Suprapubic skin (tissue), 4 donors: ENCODE measurements at places on chromosomes 12 and 14. TPM values are rescaled to one million over a fixed set of nuclear protein-coding genes. Genes with fewer than 3 reads are reported as not detected.
A peak's percentile ranks its signal among the peaks of the same experiment; 100 is the strongest.

GRCh38 chr12:100185361-100185894 is 15.2 kb upstream of the ACTR6 start:
- H3K36me3 ChIP-seq: no peaks in the 10 kb centered on the region
- no peaks in the 10 kb centered on the region for H3K27me3 ChIP-seq
- peaks cover 14% of the 10 kb centered on the region for H3K4me1 ChIP-seq
- H3K27ac ChIP-seq: no peak overlapping the region
- H3K4me3 ChIP-seq: no peak overlapping the region

- H3K27ac ChIP-seq: no peak overlapping the region
- no peaks in the 10 kb centered on the region for H3K27me3 ChIP-seq
- H3K4me1 ChIP-seq: no peaks in the 10 kb centered on the region
- H3K36me3 ChIP-seq: no peaks in the 10 kb centered on the region
- no peak overlapping the region for H3K4me3 ChIP-seq
Measured at GRCh38 chr12:104501115-104501514, 44.4 kb downstream of the CHST11 start.

DNA sequence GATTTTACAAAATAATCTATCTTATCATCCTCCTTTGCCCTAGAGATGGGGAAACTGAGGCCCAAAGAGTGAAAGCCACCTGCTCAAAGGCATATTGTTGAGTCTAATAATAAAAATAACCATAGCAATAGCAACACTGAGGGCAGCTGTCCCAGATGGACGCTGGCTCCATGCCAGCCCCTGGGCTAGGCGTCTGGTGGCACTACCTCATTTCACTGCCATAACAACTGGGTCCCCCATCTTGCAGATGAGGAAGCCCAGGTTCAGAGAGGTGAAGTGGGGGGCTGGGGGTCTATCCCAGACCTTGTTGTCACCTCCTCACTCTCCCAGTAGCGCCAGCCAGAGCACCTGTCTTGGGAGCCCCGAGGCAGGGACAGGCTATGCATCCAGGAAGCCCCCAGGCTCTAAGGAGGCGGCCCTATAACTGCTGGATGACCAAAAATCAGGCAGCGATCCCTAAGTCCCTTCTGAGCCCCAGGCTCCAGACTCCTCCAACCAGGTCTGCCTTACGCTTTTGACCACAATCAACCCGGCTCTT is 12.8 kb downstream of the BDKRB2 start:
- H3K27ac ChIP-seq: no peak overlapping the region
- no peaks in the 10 kb centered on the region for H3K36me3 ChIP-seq
- no peaks in the 10 kb centered on the region for H3K27me3 ChIP-seq
- no peak for DNase-seq
- no peak overlapping the region for H3K4me3 ChIP-seq

- peaks cover 38% of the 10 kb centered on the region for H3K4me1 ChIP-seq
- no peaks in the 10 kb centered on the region for H3K27me3 ChIP-seq
- no peak overlapping the region for H3K27ac ChIP-seq
- no peaks in the 10 kb centered on the region for H3K36me3 ChIP-seq
- H3K4me3 ChIP-seq: no peak overlapping the region
- DNase-seq: no peak
Measured at GRCh38 chr14:77063571-77064171, 34.4 kb upstream of the CIPC start.

GRCh38 chr12:79373896-79374499 is 316.8 kb downstream of the PAWR start:
- no peaks in the 10 kb centered on the region for H3K27me3 ChIP-seq
- no peak for DNase-seq
- H3K4me1 ChIP-seq: peaks cover 5% of the 10 kb centered on the region
- no peak overlapping the region for H3K27ac ChIP-seq
- H3K36me3 ChIP-seq: no peaks in the 10 kb centered on the region
- no peak overlapping the region for H3K4me3 ChIP-seq

Gene PKP2
- 5.4 TPM for total RNA-seq

- H3K4me1 ChIP-seq: no peaks in the 10 kb centered on the region
- H3K4me3 ChIP-seq: no peak overlapping the region
- no peak overlapping the region for H3K27ac ChIP-seq
- no peaks in the 10 kb centered on the region for H3K27me3 ChIP-seq
- DNase-seq: no peak
Measured at GRCh38 chr12:60174476-60174875, 578.6 kb downstream of the SLC16A7 start.

Gene CFAP251
- 2.9 TPM for total RNA-seq

Gene ACOT6
- total RNA-seq: 0.91 TPM

DNA sequence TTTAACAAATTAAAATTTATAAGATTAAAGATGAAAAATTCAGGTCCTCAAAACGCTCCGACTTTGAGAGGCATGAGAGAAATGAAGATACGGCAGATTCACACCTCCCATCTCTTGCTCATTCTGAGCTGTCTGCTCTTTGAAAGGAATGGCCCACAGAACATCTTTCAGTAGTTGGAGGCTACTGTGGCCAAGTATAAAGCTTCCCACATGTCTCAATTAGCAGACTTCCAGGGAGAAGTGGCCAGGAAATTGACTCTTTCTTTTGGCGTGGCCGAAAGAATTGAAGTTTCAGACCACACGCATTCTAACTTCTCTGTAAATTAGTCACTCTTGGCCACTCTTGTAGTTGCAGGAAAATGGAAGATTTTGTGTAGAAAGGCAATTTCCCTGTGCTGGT is 129.2 kb downstream of the DIP2B start:
- H3K4me3 ChIP-seq: no peak overlapping the region
- peaks cover 10% of the 10 kb centered on the region for H3K36me3 ChIP-seq
- H3K4me1 ChIP-seq: peaks cover 28% of the 10 kb centered on the region
- H3K27ac ChIP-seq: no peak overlapping the region
- DNase-seq: no peak

GRCh38 chr12:114668151-114668885 is 15.7 kb downstream of the TBX3 start:
- H3K27ac ChIP-seq: peak overlapping the region; percentile 62
- peaks cover 35% of the 10 kb centered on the region for H3K4me1 ChIP-seq
- peaks cover 46% of the 10 kb centered on the region for H3K27me3 ChIP-seq
- DNase-seq: peak; percentile 81
- peak overlapping the region; percentile 48 for H3K4me3 ChIP-seq

GRCh38 chr12:38911611-38912010 is 6.2 kb upstream of the CPNE8 start:
- no peak for DNase-seq
- no peak overlapping the region for H3K4me3 ChIP-seq
- peaks cover 6% of the 10 kb centered on the region for H3K4me1 ChIP-seq
- no peaks in the 10 kb centered on the region for H3K36me3 ChIP-seq
- H3K27ac ChIP-seq: no peak overlapping the region

- H3K4me3 ChIP-seq: no peak overlapping the region
- no peaks in the 10 kb centered on the region for H3K36me3 ChIP-seq
- no peak for DNase-seq
- H3K27ac ChIP-seq: no peak overlapping the region
Measured at GRCh38 chr14:58899317-58899713, 261.6 kb downstream of the DACT1 start.

Gene VWF
- 91.7 TPM for total RNA-seq

Gene LRP1
- 96.6 TPM for total RNA-seq
